ENCODE measurements at places on chromosomes 7 and 10.
A peak's percentile ranks its signal among the peaks of the same experiment; 100 is the strongest.

- DNase-seq: no peak
These were observed 121.6 kb downstream of the RELN start for GRCh38 chr7:103867874-103868273.

DNA sequence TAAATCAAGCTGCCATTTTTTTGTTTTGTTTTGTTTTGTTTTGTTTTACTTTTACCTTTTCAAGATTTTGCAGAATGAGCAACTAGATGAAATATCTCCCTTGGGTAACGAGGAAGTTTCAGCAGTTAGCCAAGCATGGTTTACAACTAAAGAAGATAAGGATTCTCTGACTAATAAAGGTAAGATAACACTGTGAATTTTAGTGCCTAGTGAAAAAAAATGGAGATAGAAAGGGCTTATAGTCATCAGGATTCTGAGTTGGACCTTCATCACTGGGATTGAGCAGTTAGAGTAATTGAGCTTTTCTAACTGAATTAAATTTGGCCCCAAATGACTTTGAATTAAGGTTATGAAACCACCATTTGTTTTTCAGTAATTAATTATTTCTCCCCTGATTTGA, 21.2 kb downstream of the DMTF1 start:
- no peak for DNase-seq

DNA sequence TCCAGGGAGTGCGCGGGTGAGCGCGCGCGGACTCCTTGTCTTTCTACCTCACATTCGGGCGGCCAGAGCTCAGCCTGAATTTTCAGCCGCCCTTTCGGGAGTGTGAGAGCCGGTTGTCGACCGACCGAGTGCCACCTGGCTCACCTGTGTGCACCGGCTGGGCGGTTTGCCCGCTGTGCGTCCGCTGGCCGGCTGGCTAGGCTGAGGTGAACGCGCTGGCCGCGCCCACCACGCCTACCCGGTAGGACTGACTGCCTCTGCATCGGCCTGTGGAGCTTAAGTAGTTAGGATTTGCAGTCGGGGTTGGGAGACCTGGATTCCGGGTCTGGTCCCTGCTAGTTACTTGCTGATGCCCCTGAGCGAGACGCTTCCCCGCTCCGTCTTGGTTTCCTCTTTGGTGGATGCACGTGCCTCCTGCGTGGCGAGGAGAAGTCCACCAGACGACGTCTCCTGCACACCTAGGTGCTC, 553 bp downstream of the TSPAN15 start:
- peak; percentile 70 for DNase-seq

DNA sequence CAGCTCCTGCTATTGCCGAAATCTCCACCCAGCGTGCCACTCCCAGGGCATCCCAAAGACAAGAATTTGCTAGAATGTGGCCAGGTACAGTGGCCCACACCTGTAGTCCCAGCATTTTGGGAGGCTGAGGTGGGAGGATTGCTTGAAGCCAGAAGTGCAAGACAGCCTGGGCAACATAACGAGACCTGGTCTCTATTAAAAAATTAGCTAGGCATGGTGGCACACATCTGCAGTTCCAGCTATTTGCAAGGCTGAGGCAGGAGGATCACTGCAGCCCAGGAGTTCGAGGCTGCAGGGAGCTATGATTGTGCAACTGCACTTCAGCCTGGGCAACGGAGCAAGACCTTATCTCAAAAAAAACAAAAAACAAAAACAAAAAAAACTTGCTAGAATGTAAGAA, 73.3 kb upstream of the LYZL2 start:
- DNase-seq: no peak

DNA sequence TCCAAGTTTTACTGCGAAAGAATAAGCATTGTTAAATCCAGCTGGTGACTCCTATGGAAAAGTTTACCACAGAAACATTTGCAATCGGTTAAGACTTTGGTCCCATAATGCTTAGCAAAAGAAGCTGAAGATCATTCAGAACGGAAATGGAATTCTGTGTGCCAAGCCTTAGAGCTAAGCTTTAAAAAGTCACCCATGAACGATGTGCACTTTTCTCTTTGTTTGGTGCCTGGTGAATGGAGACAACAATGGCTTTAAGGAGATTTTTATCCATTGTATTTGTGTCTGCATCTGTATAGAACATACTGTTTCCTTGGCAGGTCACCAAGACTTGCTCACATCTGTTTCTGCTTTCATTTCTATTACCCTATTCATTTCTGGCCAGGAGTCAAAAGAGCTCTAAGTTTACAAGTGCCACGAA, 26.3 kb upstream of the COL1A2 start:
- DNase-seq: no peak

- DNase-seq: no peak
These were observed 34.5 kb upstream of the CTBP2 start for GRCh38 chr10:125194814-125195213.

- no peak for DNase-seq
These were observed 46.2 kb downstream of the ZNF438 start for GRCh38 chr10:30985512-30985911.

GRCh38 chr10:66836771-66837170, 89.1 kb upstream of the LRRTM3 start:
- no peak for DNase-seq

Measured in NCI-H146 (cell line).